Naive thymus-derived CD8-positive, alpha-beta T cell (primary cell): ENCODE measurements at places on chromosomes 12 and 14. TPM values are rescaled to one million over a fixed set of nuclear protein-coding genes. Genes with fewer than 3 reads are reported as not detected.

The SLC22A17 gene
- polyA plus RNA-seq: 5.5 TPM

The TTC9 gene
- 10.6 TPM for polyA plus RNA-seq

The TMEM132C gene
- polyA plus RNA-seq: not detected

The PPP2R3C gene
- polyA plus RNA-seq: 52.7 TPM

The CCDC196 gene
- polyA plus RNA-seq: not detected

The KLRC2 gene
- 25.0 TPM for polyA plus RNA-seq

The DPY19L2 gene
- polyA plus RNA-seq: 0.72 TPM

The TPCN1 gene
- 16.5 TPM for polyA plus RNA-seq

The PTCSC3 gene
- polyA plus RNA-seq: not detected
